ENCODE measurements at places on chromosomes 5 and 9.

GRCh38 chr5:42064821-42065220 lies 139.7 kb downstream of the FBXO4 start:
- DNase-seq = no peak

DNA sequence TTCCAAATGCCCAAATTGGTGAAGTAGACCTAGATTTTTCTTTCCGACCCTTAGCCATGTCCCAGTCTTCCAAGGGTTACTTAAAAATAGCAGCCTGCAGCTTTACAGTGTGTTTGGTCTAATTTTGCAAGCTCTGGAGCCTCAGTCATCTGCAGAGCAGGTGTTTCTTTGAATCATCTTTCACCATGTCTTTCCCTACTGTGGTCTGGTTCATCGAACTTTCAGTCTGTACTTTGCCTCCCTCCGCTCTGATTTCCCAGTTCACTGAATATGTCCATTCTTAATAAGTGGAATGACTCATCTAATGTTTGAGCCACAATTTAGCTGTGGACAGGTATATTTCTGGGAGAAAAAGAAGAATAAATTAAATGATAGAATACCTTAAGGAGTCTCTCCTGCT lies 1060.7 kb downstream of the EFNA5 start:
- DNase-seq = no peak

GRCh38 chr9:93413530-93413929 lies 38.0 kb upstream of the FAM120A start:
- DNase-seq = no peak

GRCh38 chr5:52378237-52378636 lies 409.5 kb upstream of the ITGA1 start:
- DNase-seq = no peak

DNA sequence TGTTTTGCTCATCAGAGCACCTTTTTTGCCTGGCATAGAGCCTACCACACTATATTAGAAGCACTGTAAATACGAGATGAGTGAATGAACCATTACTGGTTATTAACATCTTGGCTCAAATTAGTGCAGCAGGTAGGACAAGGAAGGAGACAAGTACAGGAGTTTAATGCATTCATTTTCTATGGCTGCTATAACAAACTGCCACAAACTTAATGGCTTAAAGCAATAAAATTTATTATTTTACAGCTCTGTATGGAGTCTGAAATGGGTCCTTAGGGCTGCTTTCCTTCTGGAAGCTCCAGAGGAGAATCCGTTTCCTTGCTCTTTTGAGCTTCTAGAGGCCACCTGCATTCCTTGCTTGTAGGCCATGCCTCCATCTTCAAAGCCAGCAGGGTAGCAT lies 59.1 kb downstream of the PDE6A start:
- no peak for DNase-seq

DNA sequence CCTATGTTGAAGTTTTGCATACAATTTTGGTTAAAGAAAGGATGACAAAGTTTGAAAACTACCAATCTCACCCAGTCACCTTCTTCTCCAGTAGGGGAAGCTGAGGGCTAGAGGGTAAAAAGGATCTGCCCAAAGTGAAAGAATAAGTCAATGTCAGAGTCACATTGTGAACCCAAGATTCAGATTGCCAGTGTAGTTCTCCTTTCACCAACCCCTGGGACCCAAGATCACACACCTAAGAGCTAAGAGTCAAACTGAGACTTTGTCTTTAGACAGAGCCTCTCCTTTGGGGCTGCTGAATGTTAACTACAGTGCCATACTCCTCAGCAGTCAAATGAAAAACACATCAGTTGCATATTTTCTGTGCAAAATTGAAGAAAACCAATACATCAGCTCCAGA lies 210.6 kb downstream of the ATP10B start:
- DNase-seq = no peak

DNA sequence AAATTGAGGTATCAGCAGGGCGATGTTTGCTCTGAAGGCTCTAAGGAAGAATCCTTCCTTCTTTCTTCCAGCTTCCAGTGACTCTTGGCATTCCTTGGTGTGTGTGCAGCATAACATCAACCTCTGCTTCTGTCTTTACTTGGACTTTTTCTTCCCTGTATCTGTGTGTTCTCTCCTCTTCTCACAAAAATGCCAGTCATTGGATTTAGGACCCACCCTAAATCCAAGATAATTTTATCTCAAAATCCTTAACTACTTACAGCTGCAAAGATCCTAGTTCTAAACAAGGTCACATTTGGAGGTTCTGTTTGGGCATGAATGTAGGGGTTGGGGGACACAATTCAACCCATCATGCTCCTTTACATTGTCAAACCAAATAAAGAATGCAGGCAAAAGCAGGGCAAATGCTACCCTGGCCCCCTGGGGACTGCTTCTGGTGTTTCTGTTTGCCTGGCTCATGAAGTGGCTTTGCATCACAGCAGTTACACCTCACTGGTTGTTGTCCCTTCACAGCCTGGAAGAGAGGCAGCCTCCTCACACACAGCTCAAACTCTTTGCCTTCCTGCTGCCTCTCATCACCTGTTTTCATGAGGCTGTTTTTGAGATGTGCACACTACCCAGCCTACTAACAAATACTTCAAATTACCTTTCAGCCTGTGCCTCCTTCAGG lies 64.8 kb upstream of the PLCXD3 start:
- no peak for DNase-seq

- DNase-seq = no peak
Observed at GRCh38 chr9:129077236-129077635, 3.7 kb upstream of the DOLPP1 start.

- no peak for DNase-seq
Observed at GRCh38 chr5:112703866-112704820, 33.5 kb upstream of the APC start.

DNA sequence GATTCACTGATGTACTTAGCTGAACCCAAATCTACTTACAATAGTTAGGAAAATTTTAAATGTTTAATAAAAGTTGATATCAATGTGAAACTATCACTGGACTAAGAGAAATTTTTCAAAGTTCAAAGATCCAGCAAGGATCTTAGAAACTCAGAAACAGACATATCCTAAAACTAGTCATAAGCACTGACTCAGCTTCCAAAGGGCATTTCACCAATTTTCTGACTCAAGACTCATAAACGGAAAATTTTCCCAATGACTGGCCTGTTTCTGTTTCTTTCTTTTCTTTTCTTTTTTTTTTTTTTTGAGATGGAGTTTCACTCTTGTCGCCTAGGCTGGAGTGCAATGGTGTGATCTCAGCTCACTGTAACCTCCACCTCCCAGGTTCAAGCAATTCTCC lies 66.6 kb downstream of the CDC14B start:
- no peak for DNase-seq

- DNase-seq = peak; percentile 72
Observed at GRCh38 chr9:121568343-121569265, 69.0 kb upstream of the GGTA1 start.

- no peak for DNase-seq
Observed at GRCh38 chr5:158563760-158564390, 535.8 kb downstream of the EBF1 start.

DNA sequence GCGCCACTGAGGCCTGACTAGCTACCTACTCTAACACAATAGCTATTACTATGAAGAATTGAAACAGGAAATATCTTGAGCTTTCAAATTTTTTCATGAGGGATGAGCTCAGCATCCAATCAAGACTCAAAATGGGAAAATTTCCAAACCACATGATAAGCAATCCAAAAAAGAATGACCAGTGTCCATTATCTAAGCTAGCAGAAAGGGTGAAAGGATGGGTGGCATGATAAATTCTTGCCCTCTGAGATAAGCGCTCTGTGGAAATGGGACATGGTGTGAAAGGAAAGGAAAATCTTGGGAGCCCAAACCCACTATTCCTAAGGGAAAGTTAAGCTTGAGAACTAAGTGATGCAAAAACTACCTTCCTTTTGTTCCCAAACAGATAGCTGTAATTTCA lies 170.2 kb upstream of the NREP start:
- DNase-seq = no peak

DNA sequence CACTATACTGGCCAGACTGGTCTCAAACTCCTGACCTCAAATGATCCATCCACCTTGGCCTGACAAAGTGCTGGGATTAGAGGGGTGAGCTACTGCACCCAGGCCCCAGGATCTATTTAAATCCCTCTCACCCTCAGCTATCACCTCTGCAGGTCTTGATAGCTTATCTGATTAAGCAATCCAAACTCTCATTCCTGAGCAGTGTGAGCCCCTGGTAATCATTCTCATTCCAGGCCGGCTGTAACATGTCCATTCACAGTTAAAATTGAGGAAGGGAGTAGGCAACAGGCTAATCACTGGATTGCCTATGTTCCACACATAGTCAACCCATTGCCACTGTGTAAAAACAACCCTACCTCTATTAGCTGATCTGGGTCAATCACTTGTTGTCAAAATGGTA lies 111.1 kb downstream of the AGTPBP1 start:
- no peak for DNase-seq

DNA sequence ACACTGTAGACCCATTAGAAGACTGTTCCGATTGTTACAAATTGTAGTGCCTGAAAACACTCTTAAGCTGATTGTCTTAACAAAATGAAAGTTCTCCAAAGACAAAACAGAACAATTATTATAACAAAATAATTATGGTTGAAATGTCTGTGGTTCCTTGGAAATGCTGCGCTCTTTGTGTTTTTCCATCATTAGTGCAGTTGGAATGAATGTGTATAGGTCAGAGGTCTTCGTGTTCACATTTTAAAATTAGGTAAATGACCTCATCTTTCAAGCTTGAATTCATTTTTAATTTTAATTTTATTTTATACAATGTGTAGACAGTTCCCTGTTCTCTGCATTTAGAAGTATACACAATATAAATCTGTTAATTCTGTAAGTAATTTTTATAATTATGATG lies 56.7 kb upstream of the NXNL2 start:
- no peak for DNase-seq

GRCh38 chr5:163338-163620 lies 28.0 kb upstream of the LRRC14B start:
- DNase-seq = no peak

GRCh38 chr5:78405829-78406750 lies 45.7 kb downstream of the SCAMP1 start:
- no peak for DNase-seq

GRCh38 chr5:11038772-11039171 lies 277.7 kb upstream of the DAP start:
- DNase-seq = no peak

DNA sequence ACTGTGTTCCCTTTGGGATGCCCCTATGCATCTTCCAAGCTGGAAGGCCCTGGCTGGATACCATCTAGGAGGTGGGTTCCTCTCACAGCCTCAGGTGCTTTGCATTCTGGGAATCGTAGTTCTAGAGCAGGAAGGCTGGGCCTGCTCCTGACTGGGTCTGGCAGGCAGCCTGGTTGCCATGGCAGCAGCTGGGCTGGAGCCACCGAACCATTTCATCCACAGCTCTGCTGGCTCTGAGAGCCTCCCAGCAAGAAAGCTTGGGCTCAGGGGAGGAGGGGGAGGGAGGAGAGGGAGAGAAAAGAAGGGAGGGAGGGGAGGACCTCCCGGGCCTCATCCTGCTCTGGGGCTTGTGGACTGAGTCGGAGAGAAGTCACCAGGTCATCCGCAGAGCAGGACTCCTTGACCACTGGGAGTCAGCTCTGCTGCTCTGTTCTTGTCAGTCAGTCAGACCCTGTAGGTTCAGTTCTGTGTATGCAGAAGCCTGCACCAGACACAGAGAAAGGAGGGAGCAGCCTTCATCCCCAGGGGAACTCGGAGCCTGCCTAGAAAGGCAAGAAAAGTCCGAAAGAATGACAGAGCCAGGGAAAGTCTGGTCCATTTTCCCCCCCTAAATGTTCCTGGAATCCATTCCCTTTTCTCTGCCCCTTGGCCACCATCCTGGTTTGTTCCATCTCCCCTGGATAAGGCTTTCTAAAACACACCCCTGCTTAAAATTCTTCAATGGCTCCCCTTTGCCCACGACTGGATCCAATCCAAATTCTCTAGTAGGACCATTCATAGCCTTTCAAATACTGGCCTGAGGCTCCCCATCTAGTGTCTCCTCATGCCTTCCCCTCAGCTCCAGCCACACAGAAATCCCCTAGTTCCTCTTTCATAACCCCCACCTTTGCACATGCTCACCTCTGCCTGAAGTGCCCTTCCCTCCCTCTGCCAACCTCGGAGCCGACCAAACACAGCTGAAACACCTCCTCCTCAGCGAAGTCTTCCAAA lies 65.4 kb upstream of the ARAP3 start:
- peak; percentile 82 for DNase-seq

DNA sequence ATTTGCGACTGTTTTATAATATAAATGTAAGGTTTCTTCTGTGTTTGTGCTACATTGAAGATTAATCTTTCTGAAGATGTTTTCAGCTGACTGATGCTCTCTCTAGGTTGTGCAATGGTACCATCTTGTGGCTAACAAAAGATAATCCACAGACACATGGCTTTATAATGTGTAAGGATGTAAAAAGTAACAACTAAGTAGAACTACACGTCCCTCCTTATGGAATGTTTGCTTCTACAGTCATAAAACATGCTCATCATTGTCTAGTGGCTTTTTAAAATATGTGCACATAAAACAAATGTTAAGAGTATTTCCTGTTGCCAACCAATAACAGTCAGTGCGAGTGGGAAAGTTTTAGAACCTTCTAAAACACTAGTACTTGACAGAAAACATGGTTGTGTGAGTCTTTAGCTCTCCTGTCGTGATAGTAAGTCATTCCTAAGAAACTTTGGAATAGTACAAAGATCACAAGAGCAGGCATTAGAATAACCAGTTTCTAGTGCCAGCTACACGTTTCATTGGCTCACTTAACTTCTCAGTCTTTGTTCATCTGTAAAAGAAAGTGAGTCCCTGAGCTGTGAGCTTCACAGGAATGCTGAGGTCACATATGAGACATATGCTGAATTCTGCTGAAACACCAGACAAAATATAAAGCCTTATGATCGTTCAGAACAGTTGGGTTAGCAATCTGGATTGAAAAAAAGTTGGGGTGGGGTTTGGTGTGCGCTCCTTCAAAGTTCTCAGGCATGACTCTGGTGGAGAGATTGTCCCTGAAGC lies 75.7 kb upstream of the GLIS3 start:
- no peak for DNase-seq

GRCh38 chr5:103674251-103674650 lies 111.7 kb upstream of the NUDT12 start:
- DNase-seq = no peak

DNA sequence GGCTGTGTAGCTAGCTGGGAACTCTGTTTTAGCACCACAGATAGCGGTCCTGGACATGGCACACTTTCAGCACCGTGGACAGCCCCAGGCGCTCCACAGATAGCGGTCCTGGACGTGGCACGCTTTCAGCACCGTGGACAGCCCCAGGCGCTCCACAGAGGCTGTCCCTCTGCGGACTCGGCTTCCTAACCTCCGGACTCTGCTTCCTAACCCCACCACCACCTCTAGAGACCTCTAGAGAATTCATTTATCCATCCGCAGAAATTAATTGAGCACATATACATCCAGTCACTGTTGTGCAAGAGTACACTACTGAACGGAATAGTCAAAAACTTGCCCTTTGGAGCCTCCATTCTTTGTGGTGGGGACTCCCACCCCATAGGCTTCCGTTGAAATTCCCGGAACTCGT lies 27.4 kb downstream of the UNC5A start:
- DNase-seq = peak; percentile 91
